Esophagus (tissue), 2 donors: ENCODE measurements at places on chromosomes 5 and 9. TPM values are rescaled to one million over a fixed set of nuclear protein-coding genes. Genes with fewer than 3 reads are reported as not detected.

The SET gene
- polyA plus RNA-seq, result 126 TPM

The TOPORS gene
- 5.7 TPM for polyA plus RNA-seq

The IDNK gene
- 6.3 TPM for polyA plus RNA-seq

The TAS2R1 gene
- not detected for polyA plus RNA-seq

The NKD2 gene
- polyA plus RNA-seq, result 4.2 TPM

The GMCL2 gene
- not detected for polyA plus RNA-seq

The MSMP gene
- not detected for polyA plus RNA-seq

The SWI5 gene
- 16.9 TPM for polyA plus RNA-seq

The FGD3 gene
- polyA plus RNA-seq, result 2.1 TPM

The SLC9A3 gene
- 1.9 TPM for polyA plus RNA-seq

The GABRA1 gene
- polyA plus RNA-seq, result not detected

The TAF11L5 gene
- polyA plus RNA-seq, result not detected

The C5 gene
- 1.0 TPM for polyA plus RNA-seq

The NR2F1 gene
- polyA plus RNA-seq, result 2.2 TPM

The PCDHA9 gene
- polyA plus RNA-seq, result 0.02 TPM

The TMEM38B gene
- 1.6 TPM for polyA plus RNA-seq

The NSA2 gene
- polyA plus RNA-seq, result 80.6 TPM

The TTC39B gene
- polyA plus RNA-seq, result 9.9 TPM

The SPINK5 gene
- polyA plus RNA-seq, result 772 TPM

The CTNND2 gene
- 0.09 TPM for polyA plus RNA-seq

The CDH9 gene
- not detected for polyA plus RNA-seq

The PKD2L2 gene
- not detected for polyA plus RNA-seq

The ZNF618 gene
- polyA plus RNA-seq, result 1.0 TPM

The C5orf58 gene
- polyA plus RNA-seq, result 0.06 TPM

The RNF224 gene
- polyA plus RNA-seq, result 3.7 TPM

The MOB3B gene
- polyA plus RNA-seq, result 2.0 TPM
